K562 (cell line): ENCODE measurements at places on chromosomes 1 and 21.

- DNase-seq: no peak
These were observed 144.5 kb downstream of the OMA1 start for GRCh38 chr1:58401991-58402390.

DNA sequence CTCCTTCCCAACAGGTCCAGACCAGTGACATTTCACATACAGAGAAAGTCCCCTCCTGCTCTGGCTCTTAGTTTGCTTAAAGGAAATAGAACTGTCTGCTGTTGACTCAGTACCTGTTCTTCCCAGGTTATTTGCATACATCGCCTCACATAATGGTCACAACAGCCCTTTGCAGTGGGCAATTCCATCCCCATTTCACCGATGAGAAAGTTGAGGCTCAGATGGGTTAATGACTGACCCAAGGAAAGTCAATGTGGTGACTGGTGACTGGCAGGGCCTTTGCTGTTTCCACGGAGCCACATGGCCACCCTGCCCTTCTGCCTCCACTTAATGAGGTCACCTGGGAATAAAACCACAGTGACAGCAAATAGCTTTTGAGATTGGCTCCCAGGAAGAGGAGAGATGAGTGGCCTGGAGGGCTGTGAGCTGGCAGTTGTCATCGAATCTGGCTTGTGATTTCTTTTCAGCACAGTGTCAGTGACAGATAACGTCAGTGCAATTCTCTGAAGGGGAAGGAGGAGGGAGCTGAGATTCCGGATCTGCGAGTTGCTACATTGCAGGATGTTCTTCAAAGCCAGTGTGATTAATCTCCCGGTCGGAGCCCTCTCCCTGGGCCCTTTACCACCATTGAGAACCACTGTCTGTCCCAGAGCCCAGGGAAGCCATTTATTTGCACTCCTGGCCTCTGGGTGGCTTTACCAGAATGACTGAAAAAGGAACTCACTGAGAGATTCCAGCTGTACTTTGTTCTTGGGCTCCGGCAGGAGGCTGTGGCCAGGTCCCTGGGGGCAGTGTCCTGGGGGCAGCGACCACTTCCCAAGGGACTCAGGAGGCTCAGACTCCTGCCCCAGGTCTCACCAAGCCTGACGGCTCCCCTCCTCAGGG is 117.2 kb downstream of the CNIH3 start:
- DNase-seq: no peak

GRCh38 chr1:18816808-18817207 is 42.7 kb downstream of the TAS1R2 start:
- no peak for DNase-seq

DNA sequence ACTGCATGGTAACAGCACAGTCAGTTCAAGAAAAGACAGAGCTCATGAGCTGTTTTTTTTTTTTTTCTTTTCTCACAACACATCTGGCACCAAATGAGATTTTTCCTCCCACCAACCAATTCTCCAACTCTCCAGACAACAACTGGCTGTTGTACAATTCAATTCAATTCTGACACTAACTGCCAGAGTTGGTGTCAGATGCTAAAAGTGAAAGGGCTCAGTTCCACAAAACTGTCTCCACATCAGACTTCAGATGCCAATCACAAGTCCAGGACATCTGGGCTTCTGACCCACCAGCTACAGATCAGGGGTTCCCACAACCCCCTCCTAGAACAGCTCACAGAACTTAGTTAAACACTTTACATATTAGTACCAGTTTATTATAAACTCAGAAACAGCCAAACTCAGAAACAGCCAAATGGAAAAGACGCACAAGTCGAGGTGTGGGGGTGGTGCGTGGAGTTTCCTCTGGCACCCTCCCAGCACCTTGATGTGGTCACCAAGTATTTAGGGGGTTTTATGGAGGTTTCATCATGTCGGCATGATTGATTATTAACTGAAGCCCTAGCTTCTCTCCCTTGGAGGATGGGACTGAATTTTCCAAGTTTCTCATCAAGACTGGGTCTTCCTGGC is 39.2 kb upstream of the LRRC8D start:
- DNase-seq: no peak

DNA sequence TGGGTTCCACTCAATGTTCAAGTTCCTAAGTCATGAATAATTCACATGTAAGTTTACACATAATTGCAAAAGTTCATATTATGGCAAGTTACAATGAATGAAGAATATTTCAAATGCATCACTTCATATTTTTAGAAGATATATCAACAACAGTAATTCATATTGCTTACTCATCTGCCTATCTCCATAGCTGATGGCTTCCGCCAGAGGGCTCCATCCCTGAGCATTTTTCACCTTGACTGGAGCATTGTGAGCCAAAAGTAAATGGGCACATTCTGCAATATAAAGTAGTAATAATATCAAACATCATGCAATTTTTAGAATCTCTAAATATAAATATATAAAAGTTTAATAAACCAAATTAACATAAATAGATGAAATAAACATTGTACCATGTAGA is 29.8 kb downstream of the ANKRD13C start:
- peak; percentile 29 for DNase-seq

GRCh38 chr1:215970406-215970805 is 403.3 kb downstream of the KCTD3 start:
- no peak for DNase-seq

DNA sequence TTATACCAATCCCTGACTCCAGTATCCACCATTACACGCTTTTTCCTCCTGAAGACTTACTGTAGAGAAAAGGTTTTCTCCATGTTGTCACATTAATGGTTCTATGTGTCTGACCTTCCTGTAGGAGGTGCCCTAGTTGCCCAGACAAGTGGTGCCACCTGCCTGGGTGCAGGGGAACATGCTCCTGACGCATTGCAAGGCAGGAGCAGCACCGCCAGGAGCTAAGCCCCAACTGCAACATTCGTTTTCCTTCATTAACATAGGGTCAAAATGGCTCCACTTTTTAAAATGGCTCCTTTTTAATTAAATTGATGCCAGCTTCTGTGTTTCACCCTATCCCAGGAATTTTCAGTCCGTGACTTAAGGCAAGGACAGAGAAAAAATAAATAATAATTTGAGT is 220.1 kb upstream of the SAMSN1 start:
- DNase-seq: no peak

DNA sequence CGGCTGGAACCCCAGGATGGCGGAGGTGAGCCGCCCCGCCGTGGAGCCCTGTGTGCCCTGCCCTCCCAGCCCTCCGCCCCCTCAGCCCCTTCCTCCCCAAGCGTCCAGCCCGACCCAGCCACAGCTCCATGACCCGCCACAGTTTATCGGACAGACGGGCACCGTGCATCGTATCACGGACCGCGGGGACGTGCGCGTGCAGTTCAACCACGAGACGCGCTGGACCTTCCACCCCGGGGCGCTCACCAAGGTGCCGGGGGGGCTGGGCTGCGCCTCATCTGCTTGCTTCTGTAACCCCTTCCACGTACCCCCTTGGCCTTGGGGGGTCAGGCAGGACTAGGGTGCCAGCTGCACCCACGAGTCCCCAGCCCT is 6.6 kb upstream of the MMP23B start:
- DNase-seq: no peak

GRCh38 chr1:215345766-215346165 is 221.3 kb upstream of the KCTD3 start:
- DNase-seq: no peak

DNA sequence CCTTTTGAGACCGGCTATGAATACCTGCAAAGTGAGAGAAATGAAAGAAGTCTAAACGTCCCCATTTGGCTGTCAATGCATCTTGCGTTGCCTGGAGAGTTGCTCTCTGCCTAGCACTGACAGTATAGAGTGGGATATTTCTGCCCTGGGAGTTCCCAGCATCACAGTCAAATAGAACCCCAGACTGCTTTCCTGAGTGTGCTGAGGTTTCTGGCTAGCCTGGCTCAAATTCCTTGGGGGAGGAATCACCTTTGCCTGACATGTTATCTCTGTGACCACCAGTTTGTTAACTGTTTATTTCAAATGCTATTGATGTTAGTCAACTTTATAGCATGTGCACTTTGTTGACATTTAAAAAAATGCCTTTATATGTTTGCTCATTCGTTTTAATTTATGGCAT is 212.0 kb upstream of the FAM78B start:
- DNase-seq: no peak

DNA sequence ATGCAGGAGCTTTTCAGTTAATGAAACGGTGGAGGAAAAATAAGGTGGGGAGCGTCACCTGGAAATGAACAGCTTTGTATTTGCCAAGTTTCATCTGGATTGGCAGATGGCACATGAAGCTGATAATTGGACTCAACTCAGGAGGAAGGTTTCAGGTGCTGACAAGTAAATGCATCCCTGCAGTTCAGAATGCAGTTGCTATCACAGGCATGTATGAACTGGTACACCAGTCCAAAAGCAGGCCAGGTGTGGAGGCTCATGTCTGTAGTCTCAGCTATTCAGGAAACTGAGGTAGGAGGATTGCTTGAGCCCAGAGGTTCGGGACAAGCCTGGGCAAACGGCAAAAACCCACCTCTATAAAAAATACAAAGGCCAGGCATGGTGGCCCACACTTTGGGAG is 15.5 kb downstream of the DEGS1 start:
- no peak for DNase-seq

- DNase-seq: no peak
These were observed 35.6 kb upstream of the ERG start for GRCh38 chr21:38533887-38534286.

GRCh38 chr1:28197682-28198415 is 21.4 kb upstream of the PTAFR start:
- DNase-seq: no peak
